ENCODE measurements at places on chromosomes 11 and 22.

GRCh38 chr11:46336563-46337180, 10.6 kb upstream of the DGKZ start:
- DNase-seq, result no peak

DNA sequence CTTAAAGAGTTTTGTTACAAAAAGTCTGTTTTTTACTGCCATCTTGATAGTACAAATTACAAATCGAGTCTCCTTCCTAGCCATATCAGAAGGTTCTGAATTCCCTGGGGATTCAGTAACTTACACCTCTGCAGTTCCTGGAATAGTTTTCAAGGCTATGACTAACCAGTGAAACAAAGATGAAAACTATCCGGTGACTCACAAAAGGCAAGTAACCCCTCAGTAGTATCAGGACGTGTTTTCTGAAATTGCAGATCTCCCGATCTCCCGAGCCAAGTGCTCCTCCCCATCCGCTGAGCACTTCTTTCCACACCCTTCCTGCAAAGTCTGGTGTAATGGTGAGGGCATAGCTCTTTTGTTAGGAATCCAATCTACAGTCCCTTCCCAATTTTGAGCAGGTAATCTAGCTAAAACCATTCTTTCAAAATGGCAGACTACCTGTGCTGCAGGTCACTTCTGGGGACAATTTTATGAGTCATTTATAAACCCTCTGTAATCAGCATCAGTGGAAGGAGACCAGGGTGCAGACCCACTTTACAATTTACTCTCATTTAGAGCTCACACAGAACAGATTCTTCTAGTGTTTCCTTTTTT, 7.7 kb downstream of the E2F8 start:
- DNase-seq, result no peak

GRCh38 chr22:41445129-41446056, 1.2 kb downstream of the TOB2 start:
- no peak for DNase-seq

DNA sequence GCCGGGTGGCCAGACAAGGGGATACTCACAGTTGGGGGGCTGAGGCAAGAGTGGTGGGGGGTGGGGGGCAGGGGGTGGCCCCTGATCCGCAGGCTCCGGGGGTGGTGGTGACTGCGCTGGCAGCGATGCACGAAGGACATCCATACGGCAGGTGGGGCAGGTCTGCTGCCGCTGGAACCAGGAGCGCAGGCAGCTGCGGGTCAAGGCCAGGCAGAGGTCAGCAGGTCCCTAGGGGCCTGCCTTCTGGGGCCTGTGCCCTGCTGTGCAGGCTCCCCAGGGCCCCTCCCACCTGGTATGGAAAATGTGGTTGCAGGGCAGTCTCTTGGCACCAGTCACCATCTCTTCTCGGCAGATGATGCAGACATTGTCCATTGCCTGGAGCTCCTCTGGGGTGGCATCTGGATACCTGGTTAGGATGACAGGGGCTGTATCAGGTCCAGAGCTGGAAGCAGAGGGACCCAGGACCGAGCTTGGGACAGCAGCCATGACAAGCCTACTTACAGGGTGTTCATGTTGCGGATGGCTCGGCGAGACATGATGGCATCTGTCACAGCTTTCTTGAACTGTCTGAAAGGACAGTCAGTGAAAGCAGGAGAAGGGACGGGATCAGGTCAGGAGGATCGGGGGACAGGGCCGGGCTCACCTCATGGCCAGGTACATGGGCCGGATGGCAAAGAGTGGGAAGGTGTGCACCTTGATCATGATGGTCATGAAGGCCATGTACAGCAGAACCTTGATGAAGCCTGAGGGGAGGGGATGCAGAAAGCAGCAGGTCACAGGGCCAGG, 3.5 kb downstream of the SYVN1 start:
- no peak for DNase-seq

DNA sequence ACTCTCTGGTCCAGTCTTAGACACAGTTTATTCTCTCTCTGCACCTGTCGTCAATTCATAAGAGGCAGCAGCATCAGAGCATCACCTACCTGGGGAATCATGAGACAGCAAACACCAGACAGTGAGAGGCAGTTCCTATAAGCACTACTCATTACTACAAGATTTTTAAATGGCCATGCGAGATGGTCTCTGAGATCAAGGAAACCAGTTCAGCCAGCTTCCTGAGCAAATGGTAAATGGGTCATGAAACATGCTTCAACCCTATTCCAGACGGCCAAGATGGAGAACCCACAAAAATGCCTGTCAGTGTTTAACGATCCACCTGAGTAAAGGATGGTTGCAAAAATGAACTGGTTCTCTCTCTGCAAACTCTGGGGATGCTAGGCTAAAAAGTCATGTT, 52.9 kb downstream of the SYTL2 start:
- DNase-seq, result no peak

- DNase-seq, result no peak
Measured at GRCh38 chr11:23311986-23312940, 452.0 kb upstream of the CCDC179 start.

- DNase-seq, result no peak
Measured at GRCh38 chr11:65585396-65586246, 9.8 kb downstream of the EHBP1L1 start.

- DNase-seq, result no peak
Measured at GRCh38 chr11:111665777-111666176, 63.5 kb downstream of the SIK2 start.

DNA sequence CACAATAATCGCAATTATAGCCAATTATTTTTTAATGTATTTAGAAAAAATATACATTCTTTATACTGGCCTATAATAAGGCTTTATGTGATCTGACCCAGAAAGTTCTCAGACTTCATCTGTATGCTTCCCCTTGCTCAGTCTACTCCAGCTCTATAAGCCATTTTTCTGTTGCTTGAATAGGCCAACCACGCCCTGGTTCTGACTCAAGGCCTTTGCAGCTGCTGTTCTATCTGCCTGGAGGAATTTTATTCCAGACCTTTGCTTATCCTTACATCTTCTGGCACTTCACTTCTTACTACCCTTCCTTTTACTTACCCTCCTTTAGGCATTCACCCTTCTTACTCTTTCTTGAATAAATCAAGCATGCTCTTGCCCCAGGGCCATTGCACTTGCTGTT, 54.9 kb upstream of the PDE3B start:
- DNase-seq, result no peak
